ENCODE measurements at places on chromosomes 11 and 22. TPM values are rescaled to one million over a fixed set of nuclear protein-coding genes. Genes with fewer than 3 reads are reported as not detected.

DNA sequence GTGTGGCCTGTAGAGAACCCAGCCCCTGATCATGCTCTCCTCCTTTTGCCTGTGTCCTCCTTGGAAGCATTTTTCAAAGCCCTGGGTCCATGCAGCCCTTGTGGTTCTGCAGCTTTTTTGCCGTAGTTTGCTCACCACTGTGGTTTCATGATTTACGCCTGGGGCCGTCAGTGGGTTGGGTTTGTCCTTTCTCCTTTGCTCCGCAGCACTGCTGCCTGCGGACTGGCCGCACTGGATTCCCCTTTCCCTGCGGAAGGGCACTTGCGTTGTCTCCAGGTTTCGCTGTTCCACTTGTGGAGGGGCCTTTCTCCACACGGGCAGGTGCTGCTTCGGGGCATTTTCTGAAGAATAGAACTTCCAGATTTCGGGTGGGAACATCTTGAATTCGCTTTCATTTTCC is 1260.9 kb downstream of the BRD1 start:
- no peak for DNase-seq

Gene SEZ6L
- total RNA-seq = not detected

Gene C11orf42
- total RNA-seq = not detected

DNA sequence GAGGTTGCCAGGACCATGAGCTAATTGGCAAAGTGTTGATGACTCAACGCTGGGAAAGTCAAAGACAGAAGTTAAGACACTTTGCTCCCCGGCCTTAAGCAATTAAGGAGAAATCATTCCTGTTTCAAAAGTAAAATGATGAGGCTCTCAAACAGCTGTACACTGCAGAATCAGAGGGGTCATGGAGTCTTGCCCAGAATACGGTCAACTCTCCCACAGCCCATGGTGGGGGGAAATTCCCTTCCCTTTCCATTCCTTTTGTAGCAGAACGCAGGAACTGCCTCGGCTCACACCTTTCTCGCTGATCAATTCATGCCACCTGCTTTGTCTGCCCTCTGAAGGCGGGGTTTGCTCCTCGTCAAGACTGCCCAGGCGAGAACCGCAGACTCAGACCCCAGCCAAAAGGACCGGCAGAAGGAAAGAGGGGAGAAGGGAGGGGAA is 52.8 kb downstream of the MN1 start:
- no peak for DNase-seq

DNA sequence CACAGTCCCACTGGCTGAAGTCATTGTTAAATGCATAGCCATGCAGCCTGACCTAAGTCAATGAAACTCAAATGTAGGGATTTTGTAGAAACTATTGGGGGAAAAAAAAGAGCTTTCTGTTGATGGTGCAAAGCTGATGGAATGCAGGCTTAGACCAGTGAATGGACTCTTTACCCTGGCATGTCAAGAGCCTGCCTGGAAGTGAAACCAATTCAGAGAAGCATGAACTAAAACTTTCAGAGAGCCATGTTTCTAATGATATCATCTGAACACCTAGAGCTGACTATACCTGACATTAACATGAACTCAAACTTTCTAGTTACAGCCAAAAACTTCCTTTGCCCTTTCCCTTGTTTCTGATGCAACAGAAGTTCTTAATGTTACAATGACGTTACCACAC is 89.0 kb downstream of the APIP start:
- no peak for DNase-seq

- no peak for DNase-seq
These were observed 397.1 kb downstream of the TENM4 start for GRCh38 chr11:79043726-79044125.

- DNase-seq = no peak
These were observed 251.6 kb downstream of the ETS1 start for GRCh38 chr11:128335729-128336128.

Gene SGSM1
- 0.20 TPM for total RNA-seq

DNA sequence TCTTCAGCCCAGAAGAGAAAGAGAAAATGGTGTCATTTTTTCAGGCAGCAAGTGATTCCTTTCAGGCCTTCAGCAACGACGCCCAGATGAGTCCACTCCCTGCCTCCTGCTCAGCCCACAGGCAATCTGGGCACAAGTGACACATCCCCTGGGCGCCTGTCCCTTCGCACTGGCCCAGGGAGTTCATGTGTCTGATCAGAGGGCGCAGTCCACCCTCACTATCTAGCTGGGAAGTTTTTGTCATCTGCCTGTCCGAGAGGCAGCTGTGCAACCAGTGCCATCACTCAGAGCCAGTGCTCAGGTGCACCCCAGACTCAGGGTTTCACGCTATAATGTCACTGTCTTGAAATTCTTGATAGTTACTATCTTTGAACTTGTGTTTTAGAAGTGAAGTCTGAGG is 1.4 kb upstream of the KCNQ1OT1 start:
- no peak for DNase-seq

DNA sequence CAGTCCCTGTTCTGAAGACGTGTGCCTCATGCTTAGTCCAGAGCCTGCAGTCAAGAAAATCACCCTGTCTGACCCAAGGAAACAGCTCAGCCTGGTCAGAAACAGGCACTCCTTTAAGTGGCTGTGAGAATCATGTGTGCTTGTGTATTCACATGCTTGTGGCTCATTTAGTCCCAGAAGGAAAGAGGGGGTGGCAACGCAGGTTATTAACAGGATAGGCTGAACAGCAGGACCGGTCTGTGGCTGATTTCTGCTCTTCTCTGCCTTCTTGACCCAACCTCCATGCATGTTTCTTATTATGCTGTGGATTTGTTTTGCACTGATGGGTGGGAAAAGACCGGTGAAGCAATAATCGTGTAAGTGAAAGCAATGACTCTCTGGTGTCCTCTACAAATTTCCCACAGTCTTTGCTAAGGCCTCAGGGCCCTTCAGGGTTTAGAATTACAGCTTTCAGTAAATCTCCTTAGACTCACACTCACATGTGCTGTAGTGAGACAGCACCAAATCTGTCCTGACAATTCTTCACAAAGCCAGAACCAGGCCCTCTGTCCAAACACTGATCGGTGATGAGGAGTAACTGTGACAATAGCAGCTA is 288.1 kb downstream of the ETS1 start:
- DNase-seq = no peak

GRCh38 chr22:29073618-29074275 is 912 bp downstream of the KREMEN1 start:
- DNase-seq = no peak

Gene OR10G7
- not detected for total RNA-seq

- DNase-seq = no peak
These were observed 133.4 kb downstream of the CCDC34 start for GRCh38 chr11:27229511-27230191.

Gene OR52I2
- not detected for total RNA-seq

- no peak for DNase-seq
These were observed 201.4 kb downstream of the GRIA4 start for GRCh38 chr11:105811242-105811641.

- DNase-seq = no peak
These were observed 1.3 kb downstream of the PPP1R14B start for GRCh38 chr11:64245401-64245796.

- DNase-seq = no peak
These were observed 115.3 kb downstream of the PKNOX2 start for GRCh38 chr11:125279676-125280418.

GRCh38 chr11:114296605-114297372 is 590 bp downstream of the NNMT start:
- DNase-seq = no peak

GRCh38 chr11:113204280-113204679 is 110.1 kb upstream of the TTC12 start:
- no peak for DNase-seq

Gene MPPED2
- total RNA-seq = not detected

Gene BBOX1
- not detected for total RNA-seq

DNA sequence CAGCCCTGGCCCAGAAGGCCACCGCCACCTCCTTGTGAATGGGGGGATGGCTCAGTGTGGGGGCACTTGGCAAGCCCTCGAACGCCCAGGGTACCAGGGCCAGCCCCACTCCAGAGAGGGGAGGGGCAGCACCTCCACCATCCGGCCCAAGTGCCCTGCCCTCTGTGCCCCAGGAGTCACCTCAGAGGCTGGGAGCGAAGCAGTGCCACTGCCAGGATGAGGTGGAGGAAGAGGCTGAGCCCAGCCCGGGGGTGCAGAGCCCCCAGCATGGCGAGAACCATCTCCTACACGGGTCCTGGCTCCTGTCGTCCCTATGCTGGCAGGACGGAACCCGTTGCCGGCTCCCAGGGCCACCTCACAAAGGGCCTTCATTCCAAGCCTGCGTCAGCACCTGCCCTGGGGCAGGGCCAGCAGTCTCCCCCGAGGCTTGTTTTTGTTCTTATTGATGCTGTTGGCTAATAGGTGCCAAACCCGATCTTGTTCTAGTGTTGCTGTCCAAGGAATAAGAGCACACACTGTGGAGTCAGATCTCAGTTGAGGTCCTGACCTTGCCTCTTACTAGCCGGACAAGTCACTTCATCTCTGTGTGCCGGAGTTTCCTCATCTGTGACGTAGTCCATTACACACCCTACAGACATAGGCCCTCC is at the start of gene FREY1:
Gene FREY1, minus strand, starts transcription at position 307 of the 647 bp plus-strand sequence. Its CDS starts 26 bp downstream, at position 281.
- DNase-seq = no peak

DNA sequence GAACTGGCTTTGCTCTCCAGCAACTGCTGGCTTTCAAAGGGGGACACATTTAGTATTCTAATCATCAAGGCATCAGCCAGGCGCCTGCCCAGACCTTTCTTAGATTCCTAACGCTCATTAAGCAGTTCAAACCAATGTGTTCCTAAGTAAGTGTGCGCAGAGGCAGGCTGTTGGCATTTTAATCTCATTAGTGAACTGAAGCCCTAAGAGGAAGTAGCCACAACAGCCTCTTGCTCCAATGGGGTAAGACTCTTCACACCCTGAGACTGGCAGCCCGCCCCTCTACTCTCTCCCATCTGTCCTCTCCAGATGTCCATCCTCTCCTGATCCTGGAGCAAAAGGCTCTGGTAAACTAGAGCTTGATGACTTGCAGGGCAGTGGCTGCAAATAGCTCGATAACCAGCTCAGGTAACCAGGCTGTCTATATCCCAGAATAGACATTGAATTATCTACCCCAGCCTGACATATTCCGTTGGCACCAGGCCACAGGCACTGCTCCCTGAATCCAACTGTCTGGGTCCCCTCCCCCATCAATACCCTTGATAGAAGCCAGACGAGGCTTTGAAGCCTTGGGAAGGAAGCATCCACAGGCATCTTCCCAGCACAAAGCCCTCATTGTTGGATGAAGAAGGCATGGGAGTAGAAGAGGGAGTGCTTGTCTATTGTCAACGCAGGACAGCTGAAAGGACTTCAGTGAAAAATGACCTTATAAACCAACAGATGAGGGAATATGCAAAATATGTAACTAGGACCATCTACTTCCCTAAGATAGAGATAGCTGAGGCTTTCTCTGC is 321.1 kb downstream of the TENM4 start:
- DNase-seq = no peak

Gene MUC2
- total RNA-seq = not detected

- no peak for DNase-seq
These were observed 220.2 kb downstream of the TBC1D22A start for GRCh38 chr22:46982635-46983034.

GRCh38 chr22:38844315-38845003 is 631 bp upstream of the NPTXR start:
- DNase-seq = no peak

GRCh38 chr11:2929531-2929949 is 320 bp upstream of the PHLDA2 start:
- DNase-seq = peak; percentile 86

Gene SLC22A8
- not detected for total RNA-seq

DNA sequence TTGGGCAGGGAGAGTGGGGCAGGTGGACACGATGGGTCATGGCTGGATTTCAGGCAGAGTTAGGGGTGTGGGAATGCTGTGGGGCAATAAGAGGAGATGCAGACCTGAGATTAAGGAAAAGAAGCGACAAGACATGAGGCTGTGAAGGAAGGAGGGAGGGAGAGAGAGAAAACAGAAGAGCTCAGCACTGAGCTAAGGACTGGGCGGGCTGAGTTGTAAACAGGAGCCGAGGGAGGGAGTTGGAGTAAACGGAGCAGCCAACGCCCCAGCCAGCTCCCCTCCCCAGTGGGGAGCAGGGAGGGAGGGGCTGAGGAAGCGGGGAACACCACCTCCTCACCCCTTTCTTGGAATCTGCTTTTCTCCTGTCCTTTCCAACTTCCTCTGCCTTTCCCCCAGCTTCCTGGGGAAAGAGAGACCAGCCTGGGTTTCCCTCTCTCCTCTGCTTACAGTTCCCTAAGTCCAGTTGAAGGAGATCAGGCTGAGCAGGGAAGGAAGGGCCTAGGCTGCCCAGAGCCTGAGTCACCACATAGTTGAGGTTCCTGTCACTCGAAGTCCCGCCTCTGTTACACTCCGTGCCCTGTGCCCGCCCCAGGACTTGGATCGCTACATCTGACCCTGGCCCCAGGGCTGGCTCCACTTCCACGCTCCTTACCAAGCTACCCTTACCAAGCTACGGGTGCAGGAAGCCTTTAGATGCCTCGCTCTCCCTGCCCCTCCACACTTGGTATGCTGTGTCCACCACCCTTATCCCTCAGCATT is 6.7 kb upstream of the AHNAK start:
- no peak for DNase-seq

DNA sequence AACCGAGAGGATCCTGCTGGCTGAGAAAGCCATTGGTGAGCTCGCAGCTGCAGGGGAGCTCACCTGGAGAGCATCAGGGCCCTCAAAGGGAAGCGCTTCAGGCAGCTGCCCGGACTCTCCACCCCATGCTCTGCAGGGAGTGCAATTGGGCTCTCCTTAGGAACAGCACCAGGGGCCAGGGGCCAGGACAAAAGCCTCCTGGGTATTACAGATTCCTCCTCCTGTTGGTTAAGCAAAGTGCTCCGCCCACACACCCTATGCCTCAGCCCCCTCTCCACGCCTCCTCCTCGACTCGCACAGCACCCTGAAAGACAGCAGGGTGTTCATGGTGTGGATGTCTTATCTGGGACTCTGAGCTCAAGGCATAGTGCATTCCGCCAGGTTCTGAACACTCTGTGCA is 139.9 kb downstream of the SHANK2 start:
- DNase-seq = no peak

- peak; percentile 65 for DNase-seq
These were observed 4.5 kb upstream of the TIMP3 start for GRCh38 chr22:32796865-32797573.

Gene MCAT
- 19.4 TPM for total RNA-seq

GRCh38 chr11:78941226-78941851 is 366.7 kb upstream of the NARS2 start:
- DNase-seq = no peak

DNA sequence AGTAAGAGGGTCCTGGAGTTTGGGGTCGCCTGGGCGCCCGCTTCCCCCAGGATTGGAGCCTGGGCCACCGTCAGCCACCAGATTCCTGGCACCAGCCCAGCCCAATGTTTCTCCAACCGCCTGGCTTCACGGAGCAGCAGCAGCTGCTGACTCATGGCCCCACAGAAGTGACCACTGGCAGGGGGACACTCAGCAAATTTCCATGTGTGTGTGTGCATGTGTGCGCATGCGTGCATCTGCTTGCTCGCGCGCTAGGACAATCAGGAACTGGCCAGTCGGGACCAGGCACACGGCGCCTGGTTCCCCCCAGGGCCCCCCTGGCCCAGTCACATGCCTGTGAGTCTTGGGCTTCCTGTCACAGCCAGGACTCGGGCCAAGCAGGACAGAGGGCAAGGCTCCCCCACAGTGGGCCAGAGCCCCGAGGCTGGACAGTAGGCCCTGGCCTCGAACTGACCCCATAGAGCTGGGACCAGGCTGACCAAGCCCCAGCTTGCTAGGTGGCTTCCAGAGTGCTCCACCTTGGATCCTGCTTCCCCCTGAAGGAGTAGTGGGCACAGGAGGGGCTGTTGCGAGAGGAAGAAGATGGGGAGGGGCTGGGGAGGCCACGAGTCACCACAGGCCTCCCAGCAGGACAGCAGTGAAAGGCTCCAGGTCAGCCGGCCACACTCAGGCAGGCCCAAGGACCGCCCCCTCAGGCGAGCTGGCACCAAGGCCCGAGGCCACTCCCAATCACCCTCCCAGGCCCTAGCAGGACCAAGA is 3.2 kb downstream of the CTSD start:
- no peak for DNase-seq

All from activated naive CD4-positive, alpha-beta T cell treated with anti-CD3 and anti-CD28 coated beads, Interleukin-2, amount 50 U/mL, for 72 hours (primary cell).